T-helper 17 cell (primary cell): ENCODE measurements at places on chromosomes 1 and 21.

DNA sequence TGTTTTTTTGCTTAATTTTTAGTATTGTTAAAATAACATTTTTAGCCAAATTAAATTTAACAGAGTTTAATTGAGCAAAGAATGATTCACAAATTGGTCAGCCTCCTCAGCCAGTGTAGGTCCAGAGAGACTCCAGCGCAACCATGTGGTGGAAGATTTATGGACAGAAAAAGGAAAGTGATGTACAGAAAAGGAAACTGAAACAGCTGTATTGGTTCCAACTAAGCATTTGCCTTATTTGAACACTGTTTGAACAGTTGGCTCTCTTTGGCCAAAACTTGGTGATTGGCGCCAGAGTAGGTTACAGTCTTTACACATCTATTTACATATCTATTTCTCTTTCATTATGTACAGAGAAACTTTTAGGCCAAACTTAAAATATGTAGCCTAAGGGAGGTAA lies 19.4 kb downstream of the RPS6KC1 start:
- DNase-seq, result no peak

GRCh38 chr1:68975212-68975933 lies 478.5 kb upstream of the DEPDC1 start:
- no peak for DNase-seq

GRCh38 chr1:24294716-24295371 lies 24.3 kb upstream of the GRHL3 start:
- DNase-seq, result no peak

DNA sequence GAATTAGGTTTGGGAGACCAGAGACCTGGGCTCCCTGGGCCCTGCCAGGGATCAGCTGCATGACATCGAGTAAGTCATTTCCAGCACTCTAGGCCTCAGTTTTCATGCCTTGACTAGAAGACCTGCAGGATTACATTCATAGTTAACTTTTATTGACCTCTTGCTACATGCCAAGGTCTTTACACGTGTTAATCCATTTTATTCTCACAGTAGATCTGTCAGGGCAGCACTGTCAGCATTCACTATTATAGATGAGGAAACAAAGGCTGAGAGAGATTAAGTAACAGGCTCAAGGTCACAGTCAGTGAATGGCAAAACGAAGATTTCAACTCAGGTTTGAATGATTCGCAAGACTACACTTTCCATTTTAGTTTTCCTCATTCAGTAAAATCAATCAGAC lies 37.0 kb downstream of the PGM1 start:
- DNase-seq, result no peak

- DNase-seq, result no peak
These were observed 89.1 kb upstream of the IVNS1ABP start for GRCh38 chr1:185406006-185406690.

GRCh38 chr1:86504895-86505563 lies 36.3 kb downstream of the CLCA1 start:
- no peak for DNase-seq

GRCh38 chr1:37940299-37940947 lies 6.4 kb downstream of the INPP5B start:
- no peak for DNase-seq

DNA sequence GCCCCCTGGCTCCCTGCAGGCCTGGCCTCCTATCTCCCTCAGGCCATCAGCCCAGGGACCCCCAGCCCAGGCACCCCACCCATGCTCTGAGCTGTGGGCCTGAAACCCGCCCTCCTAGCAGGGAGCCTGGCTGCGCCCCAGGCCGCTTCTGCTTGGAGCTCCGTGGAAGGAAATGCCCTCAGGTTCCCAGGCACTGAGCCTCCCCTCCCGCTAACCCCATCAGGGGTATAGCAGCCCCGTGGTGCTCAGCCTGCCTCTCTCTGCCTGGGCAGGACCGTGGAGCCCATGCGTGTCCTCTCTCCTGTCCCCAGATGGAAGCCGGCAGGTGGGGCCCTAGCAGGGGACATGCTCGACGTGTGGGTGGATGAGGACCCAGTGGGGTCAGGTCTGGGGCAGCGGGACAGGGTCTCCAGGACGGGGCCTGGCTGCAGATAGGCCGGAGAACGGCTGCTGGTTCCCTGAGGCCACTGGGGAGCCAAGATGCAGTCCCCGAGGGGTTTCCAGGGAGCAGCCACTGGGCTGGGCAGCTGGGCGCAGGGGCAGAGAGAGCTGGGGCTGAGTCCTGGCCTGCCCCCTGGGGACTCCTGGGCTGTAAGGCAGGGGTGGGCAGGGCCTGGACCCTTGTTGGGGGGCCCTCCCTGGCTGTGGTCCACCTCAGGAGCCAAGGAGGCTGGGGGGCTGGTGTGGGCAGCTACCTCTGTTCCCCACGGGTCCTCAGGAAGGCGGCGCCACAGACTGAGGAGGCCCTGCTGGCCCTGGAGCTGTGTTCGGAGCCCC lies 75.5 kb downstream of the MORN1 start:
- DNase-seq, result no peak

GRCh38 chr1:231964961-231965360 lies 338.4 kb downstream of the DISC1 start:
- DNase-seq, result no peak

DNA sequence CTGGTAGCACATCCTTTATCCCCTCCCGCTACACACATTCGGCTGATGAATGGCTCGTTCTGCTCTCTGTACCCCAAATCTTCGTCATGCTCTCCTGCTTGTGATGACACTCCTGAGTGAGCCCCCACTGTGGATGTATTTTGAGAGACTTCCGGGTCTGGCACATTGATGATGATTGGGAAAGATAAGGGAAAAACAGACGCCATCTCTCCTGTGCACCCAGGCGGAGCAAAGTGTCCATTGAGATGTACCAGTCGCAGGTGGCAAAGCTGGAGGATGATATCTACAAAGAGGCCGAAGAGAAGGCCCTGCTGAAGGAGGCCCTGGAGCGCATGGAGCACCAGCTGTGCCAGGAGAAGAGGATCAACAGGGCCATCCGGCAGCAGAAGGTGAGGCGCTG lies 27.9 kb upstream of the EFHD2 start:
- DNase-seq, result no peak

GRCh38 chr1:36224537-36225282 lies 467 bp downstream of the THRAP3 start:
- DNase-seq, result no peak

DNA sequence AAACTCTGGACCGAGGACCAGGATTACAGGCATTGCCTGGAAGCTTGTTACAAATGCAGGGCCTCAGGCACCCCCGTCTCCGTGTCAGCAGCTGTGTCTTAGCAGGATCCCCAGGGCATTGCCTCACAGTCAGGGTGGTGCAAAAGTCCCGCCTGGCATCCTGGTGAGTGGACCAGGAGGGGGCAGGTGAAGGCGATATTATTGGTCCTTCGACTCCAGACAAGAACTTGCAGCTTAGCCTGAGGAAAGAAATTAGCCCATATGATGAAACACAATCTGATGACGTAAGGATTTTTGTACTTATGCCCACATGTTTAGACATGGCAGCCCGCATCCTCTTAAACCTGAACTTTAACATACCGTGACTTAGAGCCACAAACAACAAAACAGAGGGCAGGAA lies 40.8 kb downstream of the RSPH1 start:
- no peak for DNase-seq

- DNase-seq, result no peak
These were observed 3.0 kb upstream of the SLC19A1 start for GRCh38 chr21:45545236-45545570.

DNA sequence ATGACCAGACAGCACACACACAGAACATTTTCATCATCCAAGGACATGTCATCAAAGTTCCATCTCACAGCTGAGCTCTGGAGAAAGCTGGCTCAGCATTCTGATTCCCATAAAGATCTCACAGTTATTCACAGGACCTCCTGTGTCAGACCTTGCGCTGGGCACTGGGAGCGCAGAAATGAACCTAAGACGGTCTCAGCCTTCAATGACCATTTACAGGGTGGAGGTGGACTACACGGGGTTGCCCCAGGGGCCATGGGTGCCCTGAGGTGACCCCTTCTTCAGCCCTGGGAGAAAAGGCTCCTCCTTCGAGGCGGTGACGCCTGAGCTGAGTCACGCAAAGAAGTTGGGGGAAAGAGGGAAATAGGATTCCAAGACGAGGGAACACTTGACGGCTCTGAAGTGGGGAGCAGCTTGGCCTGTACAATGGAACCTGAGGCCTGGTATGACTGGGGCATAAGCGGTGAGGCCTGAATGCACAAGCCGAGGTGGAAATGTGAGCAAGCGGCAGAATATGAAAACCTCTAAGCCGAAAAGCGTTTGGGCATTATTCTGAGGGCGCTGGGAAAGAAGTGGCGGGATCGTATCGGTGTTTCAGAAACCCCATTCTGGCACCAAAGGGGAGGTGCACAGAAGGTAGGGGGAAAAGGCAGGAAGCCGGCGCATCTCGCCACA lies 797 bp downstream of the CC2D1B start:
- no peak for DNase-seq

DNA sequence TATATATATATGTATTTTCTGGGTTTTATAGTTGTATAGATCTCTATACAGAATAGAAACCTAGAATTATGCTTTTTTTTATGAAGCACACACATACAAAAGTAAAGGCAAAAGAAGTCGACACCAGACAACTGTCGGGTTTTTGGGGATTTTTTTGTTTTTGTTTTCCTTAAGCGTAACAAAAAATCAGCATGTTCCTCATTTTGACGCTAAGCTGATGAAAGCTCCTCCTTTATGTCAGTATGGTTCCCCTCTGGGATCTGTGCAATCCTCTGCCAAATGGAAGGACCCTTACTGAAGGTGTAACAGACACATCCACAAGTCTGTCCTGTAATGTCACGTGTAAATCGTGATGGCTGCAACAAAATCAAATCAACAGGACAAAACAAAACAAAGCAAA lies 226.2 kb downstream of the RHOU start:
- no peak for DNase-seq

GRCh38 chr1:3838788-3839187 lies 18.2 kb downstream of the CEP104 start:
- DNase-seq, result no peak

DNA sequence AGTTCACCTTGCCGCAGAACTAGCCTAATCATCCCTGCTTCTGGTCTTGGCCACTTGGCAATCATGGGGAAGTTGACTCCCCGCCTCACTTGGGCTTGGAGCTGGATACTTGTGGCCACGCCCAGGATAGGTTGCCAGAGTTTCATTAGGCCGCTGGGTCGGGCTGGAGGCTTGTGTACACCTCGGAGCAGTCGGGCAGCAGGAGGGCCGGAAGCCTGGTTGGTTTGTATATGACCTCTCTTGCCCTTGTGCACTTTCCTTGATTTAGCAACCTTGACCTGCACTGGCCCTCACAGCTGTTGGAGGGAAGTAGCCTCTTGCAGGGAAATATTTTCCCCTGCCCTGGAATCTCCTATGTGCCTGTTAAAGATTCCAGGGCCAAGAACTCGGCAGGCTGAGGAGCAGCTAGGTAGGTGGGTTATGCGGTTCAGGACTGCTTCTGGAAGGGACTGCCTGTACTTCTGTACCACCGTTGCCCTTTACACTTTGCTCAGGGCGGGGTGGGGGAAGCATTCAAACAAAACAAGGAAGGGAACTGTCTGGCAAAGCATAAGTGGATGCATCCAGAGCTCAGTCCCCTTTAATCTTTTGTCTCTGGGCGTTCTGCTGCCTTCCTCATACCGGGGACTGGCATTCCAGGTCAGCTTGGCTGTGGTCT lies 83.5 kb downstream of the UCK2 start:
- DNase-seq, result no peak

DNA sequence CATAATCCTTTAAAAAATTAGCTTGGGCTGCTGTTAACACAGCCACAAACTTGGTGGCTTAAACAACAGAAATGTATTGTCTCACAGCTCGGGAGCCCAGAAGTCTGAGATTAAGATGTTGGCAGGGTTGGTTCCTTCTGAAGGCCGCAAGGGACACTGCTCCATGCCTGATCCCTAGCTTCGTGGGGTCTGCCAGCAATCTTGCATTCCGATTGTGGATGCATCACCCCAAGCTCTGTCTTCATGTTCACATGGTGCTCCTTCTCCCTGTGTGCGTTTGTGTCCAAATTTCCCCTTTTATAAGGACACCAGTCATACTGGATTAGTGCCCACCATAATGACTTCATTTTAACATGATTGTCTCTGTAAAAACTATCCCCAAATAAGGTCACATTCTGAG lies 5.0 kb upstream of the HHIPL2 start:
- DNase-seq, result no peak

GRCh38 chr1:151210830-151211229 lies 12.5 kb downstream of the PIP5K1A start:
- DNase-seq, result no peak
